ENCODE measurements at places on chromosomes 11 and 22.

DNA sequence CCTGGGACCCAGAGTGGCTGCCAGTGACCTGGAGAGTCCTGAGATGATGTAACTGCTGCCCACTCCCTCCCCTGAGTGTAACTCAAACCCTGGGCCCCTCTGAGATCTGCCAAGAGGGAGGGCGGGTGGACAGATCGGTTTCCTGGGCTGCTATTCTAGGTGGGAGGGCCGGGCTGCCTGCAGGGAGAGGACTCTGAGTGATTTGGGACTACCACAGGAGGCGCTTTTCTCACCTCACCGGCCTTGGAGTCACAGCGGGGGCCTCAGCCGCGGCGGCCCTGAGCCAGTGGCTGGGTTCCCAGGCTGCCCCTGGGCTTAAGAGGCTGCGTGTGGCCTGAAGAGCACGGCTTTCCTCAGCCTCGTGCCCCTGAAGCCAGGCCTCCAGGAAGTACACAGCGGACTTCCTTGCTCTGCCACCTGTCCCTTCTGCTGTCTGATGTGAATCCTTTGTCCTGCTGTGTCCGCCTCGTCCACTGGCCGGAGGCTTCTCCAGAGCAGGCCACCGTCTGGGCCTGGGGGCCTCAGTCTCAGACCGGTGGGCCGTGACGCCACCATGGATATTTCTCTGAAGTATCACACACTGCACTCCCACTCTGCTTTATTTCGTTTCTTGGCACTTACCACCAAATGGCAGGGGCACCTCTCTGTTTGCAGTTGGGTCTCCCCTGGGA, 11.5 kb downstream of the RELT start:
- DNase-seq, result no peak

DNA sequence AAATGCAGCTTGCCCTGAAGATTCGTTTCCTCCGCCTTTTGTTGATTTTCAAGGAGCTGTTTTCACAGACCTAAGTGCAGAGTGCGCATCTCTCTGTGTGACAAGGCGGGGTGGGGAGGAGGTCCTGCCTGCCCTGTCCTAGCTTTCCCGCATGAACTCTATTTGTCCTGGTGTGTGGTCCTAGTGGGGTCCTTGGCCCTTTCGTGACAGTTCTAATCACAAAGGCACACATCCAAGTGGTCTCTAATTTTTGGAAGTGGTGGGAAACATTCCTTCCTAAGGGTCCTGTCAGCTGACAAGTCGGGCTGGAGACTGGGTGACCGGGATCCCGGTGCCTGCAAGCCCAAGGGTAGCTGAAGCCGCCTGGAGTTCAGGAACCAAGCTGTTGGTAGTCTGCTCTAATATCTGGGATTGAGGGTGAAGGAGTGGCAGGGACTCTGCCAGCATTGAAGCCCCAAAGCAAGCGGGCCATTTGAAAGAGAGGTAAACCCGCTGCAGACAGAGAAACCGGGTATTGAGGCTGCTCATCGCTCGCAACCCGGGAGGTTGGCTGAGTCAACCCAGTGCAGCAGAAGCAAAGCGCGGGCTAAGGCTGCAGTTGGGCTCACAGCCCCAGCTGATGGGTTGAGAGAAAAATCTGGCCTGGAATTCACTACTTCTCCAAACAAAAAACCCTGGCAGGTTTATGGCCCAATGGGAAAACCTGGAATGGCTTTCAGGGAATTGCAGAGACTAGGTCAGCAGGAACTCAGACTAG, 28.1 kb upstream of the FBXO3 start:
- peak; percentile 37 for DNase-seq

DNA sequence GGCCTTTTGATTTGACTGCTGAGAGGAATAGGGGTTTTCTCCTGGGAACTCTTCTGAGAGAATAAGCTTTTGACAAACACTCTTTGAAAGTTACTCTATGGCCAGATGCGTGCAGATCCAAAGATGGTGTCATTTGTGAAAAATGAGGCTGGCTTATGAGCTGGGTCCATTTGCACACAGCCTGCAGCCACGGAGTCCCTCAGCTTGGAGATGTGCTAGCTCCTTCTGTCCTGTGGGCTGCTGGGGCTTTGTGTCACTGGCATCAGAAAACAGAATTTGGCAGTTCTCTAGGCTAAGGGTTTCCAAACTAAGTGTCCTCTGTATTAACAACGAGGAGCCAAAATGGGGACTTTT, 702.4 kb downstream of the NTM start:
- no peak for DNase-seq

- no peak for DNase-seq
These were observed 1.1 kb downstream of the PELI3 start for GRCh38 chr11:66467756-66468155.

DNA sequence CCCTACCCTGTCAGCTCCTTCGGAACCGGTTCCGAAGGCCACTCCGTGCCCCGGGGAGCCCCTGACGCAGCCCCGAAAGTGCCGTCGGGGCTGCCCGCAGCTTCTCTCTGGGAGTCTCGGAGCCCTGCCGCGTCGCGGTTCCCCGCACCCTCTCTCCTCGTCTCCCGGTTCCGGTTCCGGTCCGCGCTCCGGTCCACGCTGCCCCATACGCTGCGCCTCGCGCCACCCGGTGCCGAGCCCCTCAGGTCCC, 618 bp downstream of the MTA2 start:
- DNase-seq, result peak; percentile 46

DNA sequence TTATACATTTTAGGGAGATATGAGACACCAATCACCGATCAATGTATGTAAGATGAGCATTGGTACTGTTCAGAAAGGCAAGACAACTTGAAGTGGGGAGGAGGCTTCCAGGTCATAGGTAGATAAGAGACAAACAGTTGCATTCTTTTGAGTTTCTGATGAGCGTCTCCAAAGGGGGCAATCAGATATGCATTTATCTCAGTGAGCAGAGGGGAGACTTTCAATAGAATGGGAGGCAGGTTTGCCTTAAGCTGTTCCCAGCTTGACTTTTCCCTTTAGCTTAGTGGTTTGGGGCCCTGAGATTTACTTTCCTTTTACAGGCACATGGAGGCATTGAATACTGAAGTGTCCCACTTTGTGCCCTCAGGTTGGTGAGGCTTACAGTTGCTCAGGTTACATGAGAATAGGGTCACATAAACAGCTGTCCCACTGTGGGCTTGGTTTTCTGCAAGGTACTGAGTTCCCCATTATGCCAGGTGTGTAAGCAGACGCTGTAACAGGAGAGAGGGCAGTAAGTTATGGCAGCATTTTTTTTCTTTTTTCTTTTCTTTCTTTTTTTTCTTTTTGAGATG, 129.8 kb upstream of the SERPIND1 start:
- DNase-seq, result no peak

DNA sequence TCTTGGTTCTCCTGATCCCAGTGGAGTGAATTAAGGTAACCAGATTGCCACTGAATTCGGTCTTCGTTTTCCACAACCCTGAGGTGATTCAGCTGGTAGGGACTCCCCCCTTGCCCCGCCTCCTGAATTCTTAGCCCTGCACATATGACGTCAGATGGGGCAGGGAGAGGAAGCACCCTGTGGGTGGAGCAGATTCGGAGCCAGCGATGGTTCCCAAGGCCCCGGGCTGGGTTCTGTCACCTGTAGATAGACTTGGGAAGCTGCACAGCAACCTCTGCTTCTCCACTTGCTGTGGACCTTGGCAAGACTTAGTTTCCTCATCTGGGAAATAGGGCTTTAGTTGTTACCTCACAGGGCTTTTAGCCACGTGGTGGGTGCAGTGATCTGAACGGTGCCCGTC, 67.8 kb downstream of the CTTN start:
- no peak for DNase-seq

DNA sequence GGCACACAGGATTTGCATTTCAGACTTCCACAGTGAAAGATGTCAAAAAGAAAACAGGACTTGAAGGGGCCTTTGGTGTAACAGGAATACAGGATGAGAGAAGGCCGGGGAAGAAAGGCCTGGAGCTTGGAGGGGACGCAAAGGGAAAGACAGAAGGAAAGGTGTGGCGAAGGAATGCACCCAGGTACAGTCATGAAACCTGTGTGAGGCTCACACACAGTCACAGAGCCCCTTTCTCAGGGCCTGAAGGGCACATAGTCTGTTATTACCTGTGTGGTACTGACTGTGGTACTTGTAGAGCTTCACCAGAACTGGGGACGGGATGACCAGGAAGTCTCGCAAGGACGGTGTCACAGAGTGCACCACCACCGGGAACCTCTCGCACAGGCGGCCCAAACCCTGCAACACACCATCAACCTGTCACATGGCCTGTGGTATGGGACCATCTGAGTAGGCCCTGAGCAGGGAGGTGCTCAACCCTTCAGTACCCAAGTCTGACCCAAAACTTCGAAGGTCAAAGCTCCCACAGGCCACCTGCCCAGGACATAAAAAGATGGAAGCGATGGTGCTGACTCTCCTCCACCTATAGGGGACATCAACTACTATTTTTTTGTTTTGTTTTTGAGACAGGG, 29.1 kb downstream of the SERPIND1 start:
- DNase-seq, result no peak

DNA sequence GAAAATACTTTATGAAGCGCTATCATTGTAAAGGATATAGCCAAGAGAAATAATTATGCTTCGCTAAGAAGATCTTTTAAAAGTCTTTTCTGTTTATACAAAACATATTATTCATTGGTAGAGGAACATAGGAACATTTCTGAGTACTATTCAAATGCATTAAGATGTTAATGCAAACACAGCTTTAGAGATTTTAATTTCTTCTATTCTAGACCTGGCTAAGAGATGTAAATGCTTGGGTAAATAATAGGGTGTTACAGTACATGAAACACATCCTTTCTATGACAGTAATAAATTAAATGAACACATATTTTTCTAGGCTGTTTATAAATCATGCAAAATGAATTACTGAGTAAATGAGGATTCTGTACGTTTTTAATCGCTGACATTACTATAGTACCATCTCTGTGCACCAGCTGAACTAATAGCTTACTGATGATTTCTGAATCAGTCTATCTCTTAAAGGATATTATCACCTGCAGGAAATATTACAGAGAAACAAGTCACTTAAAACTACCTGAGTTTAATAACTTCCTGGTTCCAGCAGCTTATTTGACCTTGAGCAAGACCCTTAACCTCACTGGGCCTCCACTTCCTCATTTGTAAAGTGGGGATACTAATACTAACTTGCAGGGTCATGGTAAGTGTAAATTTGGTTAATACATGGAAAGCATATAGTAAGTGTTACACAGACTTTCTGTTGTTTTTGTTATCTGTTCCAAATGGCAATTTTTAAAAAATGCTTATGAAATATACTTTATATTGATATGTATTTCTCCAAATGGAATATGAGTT, 344.9 kb downstream of the DYNC2H1 start:
- no peak for DNase-seq

GRCh38 chr11:69839516-69839915, 20.3 kb upstream of the FGF3 start:
- no peak for DNase-seq

GRCh38 chr11:69455969-69456368, 25.5 kb upstream of the LINC01488 start:
- DNase-seq, result no peak

DNA sequence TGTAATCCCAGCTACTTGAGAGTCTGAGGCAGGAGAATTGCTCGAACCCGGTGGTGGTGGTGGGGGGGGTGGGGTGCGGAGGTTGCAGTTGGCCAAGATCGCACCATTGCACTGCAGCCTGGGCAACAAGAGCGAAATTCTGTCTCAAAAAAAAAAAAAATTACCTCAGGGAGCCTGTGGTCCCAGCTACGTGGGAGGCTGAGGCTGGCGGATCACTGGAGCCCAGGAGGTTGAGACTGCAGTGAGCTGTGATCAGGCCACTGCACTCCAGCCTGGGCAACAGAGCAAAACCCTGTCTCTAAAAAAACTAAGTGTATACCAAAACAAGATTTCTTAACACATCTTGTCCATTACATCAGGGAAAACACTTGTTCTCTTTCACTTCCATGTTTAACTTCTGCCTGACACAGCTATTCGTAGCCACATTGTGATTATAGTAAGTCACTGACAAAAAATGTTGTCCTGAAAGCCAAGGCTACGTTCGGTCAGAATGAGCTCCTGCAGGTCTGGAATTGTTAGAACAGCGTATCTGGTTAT, 1.4 kb downstream of the TMEM80 start:
- no peak for DNase-seq

DNA sequence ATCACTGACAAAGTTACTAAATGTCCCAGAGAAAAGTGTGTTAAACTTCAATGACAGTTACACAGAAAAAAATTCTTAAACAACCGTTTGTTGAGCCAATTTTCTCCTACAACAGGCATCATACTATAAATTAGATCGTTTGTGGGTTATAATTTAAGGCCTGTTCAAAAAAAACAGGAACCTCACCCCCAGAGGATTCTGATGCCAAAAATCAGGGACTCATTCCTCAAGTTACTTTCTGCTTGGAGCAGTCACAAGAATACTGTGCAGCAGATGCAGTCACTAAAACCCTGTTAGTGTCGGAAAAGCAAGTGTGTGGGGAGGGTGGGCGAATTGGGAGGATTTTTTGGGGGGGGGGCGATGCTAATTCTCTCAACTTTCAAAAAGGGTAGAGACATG, 657 bp downstream of the CWC15 start:
- DNase-seq, result no peak

DNA sequence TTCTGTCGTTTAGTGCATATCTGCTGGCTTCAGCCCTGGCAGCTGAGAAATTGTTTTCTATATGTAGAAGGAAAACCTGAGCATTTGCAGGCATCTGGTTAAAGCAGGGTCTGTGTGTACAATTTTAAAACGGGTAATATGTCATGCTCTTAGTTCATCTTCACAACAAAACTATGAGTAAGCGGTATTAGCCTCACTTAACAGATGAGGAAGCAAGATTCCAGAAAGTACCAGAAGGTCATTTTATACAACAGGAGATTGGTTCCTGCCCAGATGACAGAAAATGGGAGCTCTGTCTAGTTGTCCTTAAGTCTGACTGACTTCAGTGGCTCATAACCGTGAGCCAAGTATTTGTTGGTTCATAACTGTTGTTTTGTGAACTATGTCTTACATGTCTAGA, 1.1 kb downstream of the TIMM10B start:
- DNase-seq, result no peak

GRCh38 chr11:127074151-127074761, 73.7 kb upstream of the KIRREL3 start:
- no peak for DNase-seq

GRCh38 chr11:128624269-128625175, 37.2 kb upstream of the ETS1 start:
- DNase-seq, result peak; percentile 55

DNA sequence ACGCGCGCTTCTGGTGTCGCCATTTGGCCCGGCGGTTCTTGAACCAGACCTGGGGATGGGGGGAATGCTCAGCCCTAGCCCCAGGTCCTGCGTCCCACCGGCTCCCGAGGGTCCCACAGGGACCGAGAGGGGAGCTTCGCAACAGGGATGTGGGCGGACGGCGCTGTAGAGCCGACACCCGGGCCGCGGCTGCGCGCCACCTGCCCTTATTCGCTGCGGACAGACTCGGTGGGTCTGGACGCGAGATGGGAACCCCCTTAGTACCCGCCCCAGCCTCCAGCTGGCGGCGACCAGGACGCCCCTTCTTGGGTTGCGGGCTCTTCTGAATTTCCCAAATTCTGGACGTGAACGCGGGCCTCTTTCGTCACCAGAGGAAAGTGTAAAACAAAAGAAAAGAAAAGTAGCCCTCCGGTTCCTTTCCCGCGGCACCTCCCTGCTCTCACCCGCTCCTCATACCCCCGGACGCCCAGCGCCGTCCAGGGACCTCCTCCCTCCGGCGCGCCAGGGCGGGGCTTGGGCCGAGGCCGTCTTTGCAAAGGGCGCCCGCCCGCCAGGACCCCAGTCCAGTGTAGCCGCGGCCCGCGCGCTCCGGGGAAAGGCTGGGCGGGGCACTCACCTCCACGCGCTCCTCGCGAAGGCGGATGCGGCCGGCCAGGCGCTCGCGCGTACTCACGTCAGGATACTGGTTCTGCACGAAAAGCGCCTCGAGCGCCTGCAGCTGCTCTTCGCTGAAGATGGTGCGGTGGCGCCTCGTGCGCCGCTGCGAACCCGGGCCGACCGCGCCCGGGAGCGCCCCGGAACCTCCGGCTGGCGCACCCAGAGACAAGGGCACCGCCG, 827 bp downstream of the GSC2 start:
- DNase-seq, result peak; percentile 30

All from stimulated activated CD4-positive, alpha-beta T cell treated with anti-CD3 and anti-CD28 coated beads, Interleukin-1b, Interleukin-23, amount 100 ng/mL, for 48 hours (primary cell).